GM18507 (cell line): ENCODE measurements at places on chromosomes 12 and 14.

DNA sequence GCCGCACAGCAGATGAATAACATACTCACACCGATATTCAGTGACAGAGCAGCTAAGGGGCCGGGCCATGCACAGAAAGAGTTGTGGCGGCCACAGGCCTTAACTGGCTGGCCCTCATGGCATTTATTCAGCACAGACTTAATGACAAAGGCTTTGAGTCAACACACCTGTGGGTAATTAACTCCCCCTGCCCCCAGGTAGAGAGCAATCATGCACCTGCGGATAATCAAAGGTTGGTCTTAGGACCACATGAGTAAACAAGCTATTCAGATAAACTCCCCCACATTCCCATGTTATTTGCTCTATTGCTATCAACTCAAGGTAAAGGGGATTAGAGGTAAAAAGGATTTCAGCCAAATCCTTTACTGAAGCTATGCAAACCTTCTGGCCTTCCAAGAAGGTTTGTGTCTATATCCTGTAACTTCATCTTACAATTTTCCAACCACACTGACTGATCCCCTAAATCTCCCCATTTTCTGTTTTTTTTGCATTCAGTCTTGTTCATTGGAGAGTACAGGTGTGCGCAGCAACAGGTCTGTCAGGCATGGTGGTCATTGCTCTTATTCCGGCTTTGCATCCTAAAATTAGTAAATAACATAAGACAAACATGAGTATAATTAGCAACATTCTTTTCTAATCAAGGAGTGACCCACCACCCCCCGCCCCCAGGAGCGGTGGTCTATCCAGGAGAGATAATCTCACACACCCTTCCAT is 16.9 kb upstream of the BLTP3B start:
- no peak for DNase-seq

DNA sequence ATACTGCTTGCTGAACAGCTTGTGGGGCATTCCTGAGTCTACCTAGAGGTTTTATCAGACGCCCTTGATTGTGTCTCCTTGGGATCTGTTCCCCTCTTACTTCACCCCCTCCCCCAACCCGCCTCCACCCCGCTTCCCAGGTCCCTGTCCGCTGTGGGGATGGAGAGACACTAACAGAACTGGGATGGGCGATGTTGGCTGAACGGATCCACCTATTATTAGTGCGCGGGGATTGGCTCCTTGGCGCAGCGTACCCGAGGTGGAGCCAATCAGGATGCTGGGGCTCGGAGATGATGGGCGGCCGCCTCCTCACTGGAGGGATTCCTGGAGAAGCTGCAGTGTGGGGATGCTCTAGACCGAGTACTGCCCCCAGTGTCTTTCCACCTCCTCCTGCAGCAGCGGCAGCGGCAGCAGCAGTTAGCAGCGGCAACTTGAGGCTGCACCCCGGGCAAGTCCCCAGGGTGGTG is at the start of gene SYT1:
Gene SYT1, plus strand, starts transcription at position 372 of the 467 bp plus-strand sequence.
- DNase-seq, result no peak

DNA sequence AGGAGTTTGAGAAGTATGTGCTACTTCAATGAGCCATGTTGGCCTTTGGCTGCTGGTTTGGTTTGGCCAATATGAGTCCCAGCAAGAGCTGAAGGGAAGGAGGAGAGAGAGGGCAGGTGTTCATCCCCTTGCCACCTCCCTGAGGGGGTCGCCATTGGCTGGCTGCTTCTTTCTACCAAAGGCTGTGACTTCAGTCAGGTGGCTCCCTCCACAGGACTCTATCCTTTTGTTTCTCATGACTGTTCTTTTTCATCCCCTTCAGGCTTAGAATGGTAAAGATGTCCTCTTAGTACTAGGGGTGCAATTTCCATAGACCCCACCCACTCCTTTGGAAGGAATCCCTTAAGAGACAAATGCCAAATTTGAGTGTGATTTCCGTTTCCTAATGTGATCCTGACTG is 31.2 kb upstream of the OTOGL start:
- DNase-seq, result no peak

DNA sequence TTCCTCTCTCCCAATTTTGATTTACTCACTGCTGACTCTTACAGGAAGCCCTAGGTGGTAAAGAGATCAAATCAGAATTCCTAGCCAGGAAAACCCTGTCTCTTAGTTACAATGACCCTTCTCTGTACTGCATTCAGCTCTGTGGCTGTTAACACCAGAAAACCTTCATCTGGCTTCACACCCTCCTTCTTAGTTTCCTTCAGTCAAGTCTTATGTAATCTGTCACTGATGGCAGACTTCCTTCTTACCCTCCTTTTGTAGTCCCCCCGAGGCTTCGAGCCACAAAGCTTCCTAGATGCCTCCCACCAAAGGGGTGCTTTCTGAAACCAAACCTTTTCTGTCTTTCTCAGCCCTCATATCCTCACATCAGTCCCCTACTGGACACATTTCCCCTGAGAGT is 16.5 kb downstream of the NGDN start:
- no peak for DNase-seq

DNA sequence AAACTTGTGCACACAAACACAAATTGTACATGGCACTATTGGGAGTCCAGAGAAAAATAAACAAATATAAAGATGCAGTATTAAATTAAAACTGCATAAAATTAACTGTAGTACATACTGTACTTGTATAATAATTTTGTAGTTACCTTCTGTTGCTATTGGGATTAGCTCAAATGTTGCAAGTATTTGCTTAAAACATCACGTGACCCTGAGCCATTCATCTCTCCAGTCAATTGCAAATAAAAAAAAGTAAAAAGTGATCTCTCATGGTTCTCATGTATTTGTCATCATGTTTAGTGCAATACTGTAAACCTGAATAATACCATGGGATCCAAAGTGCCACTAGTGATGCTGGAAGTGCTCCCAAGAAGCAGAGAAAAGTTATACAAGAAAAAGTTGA is 88.1 kb upstream of the NAV3 start:
- DNase-seq, result no peak

DNA sequence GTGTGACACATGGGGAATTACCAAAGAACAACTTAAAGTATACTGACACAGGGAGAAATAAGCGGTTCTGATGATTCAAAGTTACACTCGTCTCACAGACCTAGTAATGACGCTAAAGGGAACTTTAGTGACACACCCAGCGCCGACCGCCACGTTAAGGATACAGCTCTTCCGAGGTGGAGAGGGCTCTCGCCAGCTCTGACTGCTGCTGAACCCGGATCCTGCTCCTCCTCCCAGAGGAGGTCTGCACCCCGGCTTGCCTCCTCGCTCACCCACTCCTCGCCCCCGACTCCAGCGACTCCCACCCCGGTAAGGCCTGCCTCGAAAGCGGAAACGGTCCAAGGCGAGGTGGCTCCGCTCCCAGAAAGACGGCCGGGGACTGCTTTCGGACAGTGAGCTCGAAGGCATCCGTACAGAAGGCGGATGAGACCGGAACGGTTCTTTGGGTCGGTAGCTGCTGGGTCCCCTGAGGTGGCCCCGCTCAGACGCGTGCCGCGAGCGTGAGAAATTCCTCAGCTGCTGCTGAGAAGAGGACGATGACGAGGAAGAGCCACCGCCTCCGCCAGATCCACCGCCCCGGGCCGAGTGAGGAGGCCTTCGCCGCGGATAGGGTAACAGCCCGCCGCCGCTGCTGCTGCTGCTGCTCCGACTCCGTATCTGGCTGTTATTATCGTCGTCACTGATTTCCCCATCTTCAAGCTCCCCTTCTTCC is 643 bp downstream of the ZFC3H1 start:
- DNase-seq, result no peak

DNA sequence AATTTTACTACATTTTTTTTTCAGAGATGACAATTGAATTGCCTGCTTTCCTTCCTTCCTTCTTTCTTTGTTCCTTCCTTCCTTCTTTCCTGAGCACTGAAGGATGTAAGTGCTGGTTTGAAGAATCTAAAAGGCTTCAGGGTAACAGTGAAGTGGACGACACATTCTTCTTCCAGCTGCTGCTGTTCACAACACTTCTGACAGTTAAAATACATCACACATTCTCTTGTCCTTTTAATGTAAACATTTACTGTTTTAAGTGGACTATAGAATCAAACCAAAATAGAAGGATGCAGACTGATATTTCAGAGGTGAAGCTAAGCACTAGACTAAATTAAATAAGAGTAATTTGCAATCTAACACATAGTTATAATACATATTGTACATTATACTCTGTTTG is 151.5 kb downstream of the MSRB3 start:
- DNase-seq, result no peak

DNA sequence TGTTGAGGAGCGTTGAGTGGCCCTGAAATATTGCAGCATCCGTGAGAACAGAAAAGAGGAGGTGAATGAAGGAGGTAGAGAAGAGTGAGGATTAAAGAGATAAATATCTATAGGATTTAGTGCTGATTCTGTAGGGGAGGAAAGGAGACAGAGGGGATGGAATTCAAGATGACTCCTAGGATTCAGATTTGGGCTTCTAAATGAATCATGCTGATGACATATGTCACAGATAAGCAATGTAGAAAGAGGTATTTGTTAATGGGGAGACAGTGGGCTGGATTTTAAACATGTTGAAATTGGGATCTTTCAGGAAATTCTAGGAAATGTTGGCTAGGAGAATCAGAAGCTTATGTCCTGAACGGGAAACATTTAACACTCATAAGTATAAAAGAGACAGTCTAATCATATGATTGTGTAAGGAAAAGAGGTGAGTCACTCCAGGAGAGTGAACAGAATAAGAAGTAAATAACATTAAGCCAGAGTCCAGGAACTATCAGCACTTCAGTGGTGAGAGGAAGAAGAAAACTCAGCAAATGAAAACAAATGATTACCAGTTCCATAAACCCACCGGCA is 58.1 kb upstream of the DIO2 start:
- DNase-seq, result no peak

DNA sequence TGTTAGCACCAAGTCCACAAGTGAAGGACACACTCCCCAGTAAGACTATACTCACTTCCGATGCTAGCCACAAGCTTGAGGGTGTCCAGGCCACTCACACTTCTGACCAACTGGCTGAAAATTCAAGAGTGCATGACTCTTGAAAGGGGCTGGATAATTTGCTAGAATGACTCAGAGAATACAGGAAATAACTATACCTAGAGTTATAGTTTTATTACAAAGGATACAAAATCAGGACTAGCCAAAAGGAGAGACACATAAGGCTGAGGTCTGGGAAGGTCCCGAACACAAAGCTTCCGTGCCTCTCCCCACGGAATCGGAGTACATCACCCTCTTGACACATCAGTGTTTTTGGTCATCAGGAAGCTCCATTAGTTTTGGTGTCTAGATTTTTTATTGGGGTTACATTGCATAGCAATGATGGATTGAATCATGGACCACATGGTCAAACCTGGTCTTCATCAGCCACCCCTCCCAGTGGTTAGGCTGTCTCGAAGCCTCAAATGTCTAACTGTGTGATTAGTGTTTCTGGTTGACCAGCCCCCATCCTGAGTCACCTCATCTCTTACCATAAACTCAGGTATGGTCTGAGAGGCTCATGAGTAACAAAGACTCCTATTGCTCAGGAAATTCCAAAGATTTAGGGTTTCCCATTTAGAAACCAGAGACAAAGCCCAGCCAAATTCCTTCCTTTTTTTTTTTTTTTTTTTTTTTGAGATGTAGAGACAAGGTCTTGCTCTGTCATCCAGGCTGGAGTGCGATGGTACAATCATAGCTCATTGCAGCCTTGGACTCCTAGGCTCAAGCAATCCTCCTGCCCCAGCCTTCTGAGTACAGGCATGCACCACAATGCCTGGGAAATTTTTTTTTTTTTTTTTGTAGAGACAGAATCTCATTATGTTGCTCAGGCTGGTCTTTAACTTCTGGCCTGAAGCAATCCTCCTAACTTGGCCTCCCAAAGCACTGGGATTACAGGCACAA is 472.0 kb upstream of the TBX3 start:
- DNase-seq, result no peak

- DNase-seq, result no peak
These were observed 284.0 kb downstream of the PRKD1 start for GRCh38 chr14:29643433-29644211.

DNA sequence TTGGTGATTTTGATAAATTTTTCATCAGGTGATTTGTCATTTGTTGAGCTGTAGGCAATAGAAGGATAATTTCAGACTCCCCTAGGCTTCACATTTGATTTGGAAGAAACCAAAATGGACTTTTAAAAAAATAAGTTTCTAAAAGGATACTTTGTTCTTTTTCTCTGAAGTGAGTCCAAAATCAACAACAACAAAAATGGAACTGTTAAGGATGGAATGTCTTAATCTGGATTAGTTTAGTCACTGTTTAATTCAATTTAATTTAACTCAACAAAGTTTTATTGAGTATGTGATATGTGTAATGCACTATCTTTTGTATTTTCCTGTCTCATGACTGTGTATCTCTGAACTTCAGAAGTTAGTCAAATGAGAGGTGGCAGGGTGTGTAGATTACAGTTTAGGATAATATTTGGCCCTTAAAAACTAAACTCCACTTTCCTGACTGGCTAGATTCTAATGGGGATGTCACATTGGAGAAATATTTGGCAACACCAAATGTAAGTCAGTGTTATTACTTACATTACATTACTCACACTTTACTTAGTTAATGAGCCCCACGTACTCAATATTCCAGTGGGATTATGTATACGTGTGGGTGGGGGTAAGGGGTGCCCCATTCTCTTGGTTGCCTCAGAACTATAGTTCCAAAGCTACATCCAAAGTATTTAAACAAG is 209.7 kb downstream of the BCAT1 start:
- DNase-seq, result no peak

- no peak for DNase-seq
These were observed 44.9 kb downstream of the SIX6 start for GRCh38 chr14:60553808-60554207.

DNA sequence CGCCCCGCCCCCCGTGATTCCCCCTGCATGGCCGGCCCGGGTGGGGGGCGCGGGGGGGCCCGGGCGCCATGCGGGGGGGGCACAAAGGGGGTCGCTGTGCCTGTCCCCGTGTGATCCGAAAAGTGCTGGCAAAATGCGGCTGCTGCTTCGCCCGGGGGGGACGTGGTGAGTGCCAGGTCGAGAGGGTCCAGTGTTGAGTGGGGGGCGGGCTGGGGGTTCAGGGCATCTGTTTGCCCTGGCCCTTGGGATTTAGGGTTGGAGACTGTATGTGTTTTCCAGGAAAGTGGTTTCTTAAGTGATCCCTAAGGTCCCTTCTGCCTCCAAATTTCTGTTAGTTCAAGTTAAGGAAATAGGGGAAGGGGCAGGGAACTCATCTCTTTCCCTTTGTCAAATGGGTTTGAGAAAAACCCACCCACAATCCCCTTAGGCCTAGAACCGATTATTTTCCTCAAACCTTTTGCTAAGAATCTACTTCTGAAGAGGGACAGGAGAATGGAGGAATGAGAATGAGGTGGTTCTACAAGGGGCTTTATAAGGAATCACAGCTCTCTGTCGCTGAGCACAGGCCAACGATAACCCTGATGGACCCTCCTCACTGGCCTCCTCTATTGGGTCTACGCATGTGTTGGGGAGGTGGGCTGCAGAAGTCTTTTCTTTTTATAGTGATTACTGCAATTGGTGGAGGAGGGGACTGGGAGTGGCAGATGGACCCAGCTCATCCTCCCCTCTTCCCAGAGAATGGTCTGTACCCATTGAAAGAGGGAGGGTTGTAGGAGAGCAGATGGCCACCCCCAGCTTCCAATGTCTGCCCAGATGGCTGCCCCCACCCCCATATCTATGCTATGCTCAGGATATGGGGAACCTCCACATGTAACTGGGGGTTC is 834 bp downstream of the ARHGEF25 start:
- DNase-seq, result no peak

- DNase-seq, result no peak
These were observed 47.9 kb upstream of the PTGDR start for GRCh38 chr14:52219488-52220084.
